IMR-90 (cell line): ENCODE measurements at places on chromosomes 5 and 9. TPM values are rescaled to one million over a fixed set of nuclear protein-coding genes. Genes with fewer than 3 reads are reported as not detected.

The FSTL4 gene
- total RNA-seq, result 0.18 TPM in 1 of 2 replicates, not detected in the other

The GLRA1 gene
- total RNA-seq, result not detected in 2 replicates

The PCDHGC4 gene
- total RNA-seq, result 1.1 and 1.6 TPM in 2 replicates

The ANAPC2 gene
- total RNA-seq, result 9.3 and 9.4 TPM in 2 replicates

The SLC6A7 gene
- total RNA-seq, result under 0.01 TPM in 1 of 2 replicates, not detected in the other

The PITX1 gene
- total RNA-seq, result 10.3 and 10.4 TPM in 2 replicates
